ENCODE measurements at places on chromosomes 12 and 14.
A peak's percentile ranks its signal among the peaks of the same experiment; 100 is the strongest.

GRCh38 chr12:6228535-6229223 lies 28.5 kb downstream of the CD9 start:
- DNase-seq: no peak

GRCh38 chr14:90520326-90520725 lies 123.5 kb downstream of the CALM1 start:
- DNase-seq: no peak

DNA sequence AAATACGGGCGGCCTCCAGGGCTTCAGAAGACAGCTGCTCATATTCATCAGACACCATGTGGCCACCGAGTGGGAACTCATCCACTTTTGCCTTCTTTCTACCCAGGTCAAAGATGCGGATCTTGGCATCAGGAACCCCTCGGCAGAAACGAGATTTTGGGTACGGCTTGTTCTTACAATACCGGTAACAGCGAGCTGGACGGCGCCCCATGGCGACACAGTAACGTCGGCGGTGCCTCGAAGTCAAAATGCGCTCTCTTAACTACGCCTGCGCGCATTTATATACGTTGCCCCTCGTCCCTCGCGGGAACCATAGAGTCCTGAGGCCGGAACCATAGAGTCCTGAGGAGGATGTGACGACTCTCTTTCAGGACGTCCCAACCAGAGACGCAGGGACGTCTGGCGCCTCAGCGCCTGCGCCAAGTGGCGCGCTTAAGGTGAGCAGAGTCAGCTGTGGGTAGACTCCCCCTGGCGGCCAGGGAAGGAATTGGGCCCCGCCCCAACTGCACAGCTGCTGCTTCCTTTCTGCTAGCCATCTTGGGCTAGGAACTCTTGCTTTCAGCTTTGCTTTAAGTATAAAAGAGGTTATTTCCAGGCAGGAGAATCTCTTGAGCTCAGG lies at the start of gene RPL10L:
TSS of gene RPL10L (minus strand) at position 256 of the 619 bp plus-strand sequence. CDS start at position 211, 45 bp downstream.
- DNase-seq: no peak

GRCh38 chr14:81946834-81947798 lies 413.5 kb upstream of the SEL1L start:
- no peak for DNase-seq

DNA sequence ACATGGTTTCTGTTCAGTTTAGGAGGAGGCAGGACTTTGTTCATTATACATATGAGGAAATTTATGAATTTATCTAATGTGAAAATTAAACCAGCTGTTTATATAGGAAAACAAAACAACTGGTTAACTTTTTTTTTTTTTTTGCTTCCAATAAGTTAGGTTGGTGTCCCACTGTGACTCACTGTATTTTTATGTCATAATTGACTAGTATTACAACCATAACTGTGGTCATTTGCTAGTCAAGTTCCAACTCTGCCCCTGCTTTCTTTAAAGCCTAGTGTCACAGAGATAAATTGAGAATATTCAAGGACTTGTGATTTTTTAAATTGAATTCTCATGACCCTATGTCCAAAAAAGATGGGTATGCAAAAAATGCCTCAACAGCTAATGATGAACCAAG lies 227.7 kb downstream of the BCAT1 start:
- no peak for DNase-seq

- no peak for DNase-seq
Observed at GRCh38 chr12:61993734-61994345, 266.4 kb upstream of the USP15 start.

DNA sequence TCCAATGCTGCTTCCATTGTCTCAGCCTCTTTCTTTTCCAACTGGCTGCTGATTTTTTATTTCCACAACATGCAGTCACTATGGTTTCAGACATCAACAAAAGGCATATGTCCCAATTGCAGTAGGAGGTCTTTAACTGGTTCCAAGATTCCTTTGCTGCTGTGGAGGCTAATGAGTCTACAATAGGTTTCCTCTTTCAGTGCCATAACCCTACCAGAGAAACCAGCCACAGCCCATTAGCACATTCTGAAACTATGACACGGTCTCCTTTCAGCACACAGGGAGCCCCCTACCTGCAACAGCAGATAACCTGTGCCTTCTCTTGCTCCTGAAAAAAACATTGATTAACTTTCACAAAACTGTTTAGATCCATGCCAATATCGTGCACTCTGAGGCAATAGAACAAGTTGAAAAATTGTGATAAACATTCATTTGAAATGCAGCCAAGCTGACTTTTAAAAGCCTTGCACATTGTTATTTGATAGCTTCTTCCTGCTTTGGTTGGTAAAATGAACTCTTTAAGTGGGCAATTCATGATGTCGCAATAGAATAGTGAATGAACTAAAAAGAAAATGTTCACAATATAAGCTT lies 32.4 kb downstream of the PLEKHG7 start:
- no peak for DNase-seq

DNA sequence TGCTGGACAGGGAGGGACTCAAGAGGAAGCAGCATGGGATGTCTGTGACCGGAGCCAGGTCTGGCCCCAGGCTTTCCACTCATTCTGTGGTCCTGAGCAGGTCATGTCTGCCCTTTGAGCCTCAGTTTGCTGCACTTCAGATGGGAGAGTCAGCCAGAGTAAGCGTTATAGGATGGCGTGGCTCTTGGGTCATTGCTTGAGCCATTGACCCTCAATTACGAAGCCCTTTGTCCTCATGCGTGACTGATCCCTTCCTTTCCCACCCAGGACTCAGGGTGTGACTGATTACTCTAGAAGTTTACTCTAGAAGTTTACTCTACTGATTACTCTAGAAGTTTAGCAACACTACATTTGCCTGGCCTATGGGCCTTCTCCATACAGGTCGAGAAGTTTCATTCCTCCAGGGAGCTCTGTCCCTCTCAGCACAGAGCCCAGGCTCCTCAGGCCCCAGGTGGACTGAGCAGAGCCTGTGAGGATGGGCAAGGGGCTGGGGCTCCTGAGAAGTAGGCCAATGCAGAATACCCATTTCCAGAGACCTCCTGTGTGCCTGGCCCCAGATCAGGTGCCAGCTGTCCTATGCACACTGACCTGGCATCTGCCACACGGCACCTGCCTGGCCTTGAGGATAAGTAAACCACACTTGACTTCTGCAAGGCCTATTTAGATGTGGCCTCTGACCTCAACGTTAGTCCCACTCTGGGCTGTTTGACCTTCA lies 7.6 kb upstream of the IFI27 start:
- no peak for DNase-seq

DNA sequence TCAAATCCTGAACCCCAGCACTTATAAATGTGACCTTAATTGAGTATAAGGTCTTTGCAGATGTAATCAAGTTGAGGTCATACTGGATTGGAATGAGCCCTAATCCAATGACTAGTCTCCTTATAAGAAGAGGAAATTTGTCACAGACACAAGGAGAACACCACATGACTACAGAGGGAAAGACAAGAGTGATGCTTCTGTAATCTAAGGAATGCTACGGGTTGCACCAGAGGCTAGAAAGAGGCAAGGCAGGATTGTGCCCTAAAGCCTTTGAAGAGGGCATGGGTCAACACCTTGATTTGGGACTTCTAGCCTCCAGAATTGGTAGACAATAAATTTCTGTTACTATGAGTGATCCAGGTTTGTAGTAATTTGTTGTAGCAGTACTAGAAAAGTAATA lies 135.0 kb downstream of the FOXG1 start:
- no peak for DNase-seq

- no peak for DNase-seq
Observed at GRCh38 chr12:90338365-90338764, 616.6 kb downstream of the CCER1 start.

GRCh38 chr12:4984971-4985370 lies 58.7 kb upstream of the KCNA5 start:
- DNase-seq: no peak

GRCh38 chr14:25108959-25109358 lies 59.0 kb upstream of the STXBP6 start:
- no peak for DNase-seq

DNA sequence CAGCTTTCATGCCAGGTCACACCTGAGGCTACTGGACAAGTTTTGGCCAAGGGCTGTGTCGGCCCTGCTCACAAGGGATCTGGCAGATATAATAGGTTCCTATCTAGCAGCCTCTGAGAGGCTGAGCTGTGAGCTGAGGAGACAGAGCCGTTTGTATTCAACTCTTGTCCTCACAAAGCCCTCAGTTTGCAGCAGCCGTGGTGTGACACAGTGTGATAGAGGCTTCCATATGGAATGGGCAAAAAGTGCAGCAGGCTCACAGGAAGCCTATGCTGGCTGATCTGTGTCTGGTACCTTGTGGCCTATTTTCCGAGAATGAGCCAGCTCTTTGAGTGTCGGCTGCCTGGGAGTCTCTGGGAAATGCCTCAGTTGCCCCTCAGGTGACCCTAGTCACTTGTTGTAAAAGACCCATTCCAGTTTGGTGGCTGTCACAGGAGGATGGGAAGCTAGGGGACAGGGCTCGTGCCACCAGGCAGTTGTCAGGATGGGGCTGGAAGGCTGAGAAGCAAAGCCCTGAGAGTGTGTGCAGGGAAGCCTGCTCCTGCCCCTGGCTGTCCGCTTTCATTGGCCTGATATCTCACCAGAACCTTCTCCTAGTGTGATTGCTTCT lies 16.1 kb downstream of the VRTN start:
- no peak for DNase-seq

GRCh38 chr14:75303381-75303789 lies 24.8 kb downstream of the FOS start:
- peak; percentile 35 for DNase-seq

DNA sequence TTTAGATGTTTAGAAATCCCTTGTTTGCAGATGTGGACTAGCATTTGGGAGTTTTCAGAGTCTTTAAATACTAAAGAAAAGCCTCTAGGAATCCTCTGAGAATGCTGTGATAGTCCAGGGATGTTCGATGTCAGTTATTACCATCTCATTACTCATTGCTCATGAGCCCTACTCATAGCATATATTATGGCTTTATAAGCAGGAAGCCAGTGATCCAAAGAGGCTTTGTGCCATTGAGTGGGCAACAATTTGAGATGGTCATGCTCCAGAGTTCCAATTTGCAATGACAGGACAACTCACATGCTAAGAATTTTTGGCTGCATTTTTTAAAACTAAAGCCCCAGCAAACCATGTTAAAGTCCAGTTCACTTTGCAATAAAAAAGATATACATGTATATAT lies 163.0 kb downstream of the OTOGL start:
- DNase-seq: no peak

DNA sequence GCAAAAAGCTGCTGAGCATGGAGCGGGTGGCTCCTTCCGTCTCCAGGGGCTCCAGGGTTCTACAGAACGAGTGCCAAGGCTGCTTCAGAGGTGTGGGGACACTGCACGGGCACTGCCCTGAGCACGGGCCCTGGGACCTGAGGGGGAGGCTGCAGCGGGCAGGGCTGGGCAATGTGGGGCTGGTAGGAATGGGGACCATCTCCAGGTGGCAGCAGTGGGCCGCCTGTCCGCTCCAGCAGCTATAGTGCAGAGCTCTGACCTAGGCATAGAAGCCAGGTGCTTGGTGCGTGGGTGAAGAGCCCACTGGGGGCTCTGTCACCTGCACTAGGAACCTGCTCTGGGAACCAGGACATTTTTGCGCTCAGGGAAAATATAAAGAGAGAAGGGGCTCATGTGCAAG lies 22.3 kb downstream of the HDAC7 start:
- no peak for DNase-seq

DNA sequence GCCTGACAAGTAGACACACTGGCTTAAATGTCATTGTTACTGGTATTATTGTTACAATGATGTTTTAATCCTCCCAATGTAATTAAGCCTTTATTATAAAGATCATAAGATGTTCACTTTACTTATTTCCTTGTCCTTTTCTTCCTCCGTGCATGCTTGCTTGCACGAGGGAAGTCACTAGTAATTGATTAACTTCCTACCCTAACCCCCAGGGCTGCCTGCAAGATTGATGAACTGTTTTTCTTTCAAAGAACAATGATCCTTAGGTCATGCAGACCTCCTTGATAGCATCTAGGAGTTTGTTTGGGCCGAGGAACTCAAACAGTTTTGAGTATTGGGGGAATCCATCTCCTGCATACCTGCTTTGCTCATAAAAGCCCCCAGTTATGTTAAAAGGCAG lies 43.0 kb downstream of the GLRX5 start:
- DNase-seq: no peak

GRCh38 chr12:39081910-39082309 lies 176.5 kb upstream of the CPNE8 start:
- DNase-seq: no peak

DNA sequence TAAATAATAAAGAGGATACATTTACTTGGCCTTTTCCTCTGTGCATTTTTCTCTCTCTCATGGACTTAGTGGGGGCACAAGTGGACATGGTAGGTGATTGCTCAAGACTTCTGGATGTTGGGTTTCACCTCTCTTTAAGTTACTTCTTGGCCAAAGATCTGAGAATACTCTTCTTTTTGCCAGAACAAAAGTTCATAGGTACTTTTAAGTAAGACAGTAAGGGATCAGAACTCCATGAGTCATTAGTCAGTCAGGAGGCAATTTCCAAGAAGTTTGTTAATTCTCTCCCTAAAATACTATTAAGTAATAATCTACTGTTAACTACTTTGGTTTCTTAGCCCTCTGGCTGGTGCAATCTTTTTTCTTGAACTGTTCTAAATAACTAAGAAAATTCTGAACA lies 84.2 kb downstream of the GRIP1 start:
- DNase-seq: no peak

- no peak for DNase-seq
Observed at GRCh38 chr12:128803788-128804187, 20.0 kb downstream of the SLC15A4 start.

DNA sequence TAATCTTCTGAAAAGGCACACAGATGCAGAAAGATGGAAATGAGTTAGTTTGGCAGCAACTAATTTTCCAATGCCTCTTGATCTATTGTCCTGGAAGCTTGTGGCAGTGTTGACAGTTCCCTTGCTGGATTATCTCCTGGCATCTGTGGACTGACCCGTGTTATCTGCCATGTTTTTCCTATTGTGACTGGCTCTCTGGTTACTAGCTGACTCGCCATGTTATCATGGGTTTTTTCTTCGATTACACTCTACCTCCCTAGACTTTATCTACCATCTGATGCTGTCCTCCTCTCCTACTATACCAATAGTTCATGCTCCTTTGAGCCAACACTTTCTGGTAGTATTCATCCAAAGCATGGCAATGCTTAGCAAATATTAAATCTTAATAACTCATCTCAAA lies 63.3 kb upstream of the FLRT2 start:
- no peak for DNase-seq

GRCh38 chr14:90447720-90448497 lies 51.1 kb downstream of the CALM1 start:
- no peak for DNase-seq

- no peak for DNase-seq
Observed at GRCh38 chr14:72588521-72588920, 305.4 kb downstream of the DPF3 start.

GRCh38 chr14:98160901-98161300 lies 1111.1 kb downstream of the BCL11B start:
- no peak for DNase-seq

- DNase-seq: no peak
Observed at GRCh38 chr12:125185311-125185739, 120.1 kb downstream of the AACS start.

DNA sequence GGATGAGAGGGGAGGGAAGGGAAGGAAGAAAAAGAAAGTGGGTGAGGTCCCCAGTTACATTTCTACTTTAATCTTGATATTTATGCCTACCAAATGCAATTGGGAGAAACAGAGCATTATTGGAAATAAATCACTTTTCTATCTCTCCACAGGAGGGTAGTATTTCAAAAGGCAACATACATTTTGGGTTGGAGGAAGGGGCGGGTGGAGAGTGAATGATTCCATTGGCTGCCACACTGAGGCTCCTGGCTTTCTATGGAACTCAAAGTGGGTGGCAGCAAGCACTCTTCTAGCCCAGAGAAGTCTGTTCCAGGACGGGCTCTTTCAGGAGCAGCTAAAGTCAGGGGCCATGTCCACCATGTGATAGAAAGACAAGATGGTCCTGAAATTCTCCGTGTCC lies 441.3 kb downstream of the DAD1 start:
- DNase-seq: no peak

GRCh38 chr12:3661028-3661427 lies 91.9 kb downstream of the CRACR2A start:
- DNase-seq: no peak

Measured in SHP77 treated with DMSO at 0.1 percent for 48 hours (cell line).